ENCODE measurements at places on chromosomes 7 and 10.

GRCh38 chr10:91434041-91434440 lies 23.9 kb downstream of the HECTD2 start:
- no peak for DNase-seq

DNA sequence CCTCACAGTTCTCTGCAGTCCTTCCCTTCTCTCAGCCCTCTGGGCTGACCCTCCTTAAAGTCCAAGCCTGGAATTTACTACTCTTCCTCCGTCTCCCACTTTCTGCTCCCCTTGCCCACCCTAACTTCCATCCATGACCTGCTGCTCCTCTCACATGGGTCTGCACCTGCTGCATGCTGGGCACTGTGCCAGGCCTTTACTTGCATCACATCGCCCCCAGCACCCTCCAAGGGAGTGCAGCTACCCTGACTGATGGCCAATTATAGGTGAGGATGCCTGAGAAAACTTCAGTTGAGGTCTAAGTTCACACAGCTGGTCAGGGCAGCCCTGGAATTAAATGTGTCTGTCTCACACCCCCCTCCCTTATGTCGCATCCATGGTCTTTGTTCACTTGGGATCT lies 53.6 kb upstream of the ZPBP start:
- no peak for DNase-seq

GRCh38 chr7:87359366-87359765 lies 13.9 kb downstream of the CROT start:
- no peak for DNase-seq

DNA sequence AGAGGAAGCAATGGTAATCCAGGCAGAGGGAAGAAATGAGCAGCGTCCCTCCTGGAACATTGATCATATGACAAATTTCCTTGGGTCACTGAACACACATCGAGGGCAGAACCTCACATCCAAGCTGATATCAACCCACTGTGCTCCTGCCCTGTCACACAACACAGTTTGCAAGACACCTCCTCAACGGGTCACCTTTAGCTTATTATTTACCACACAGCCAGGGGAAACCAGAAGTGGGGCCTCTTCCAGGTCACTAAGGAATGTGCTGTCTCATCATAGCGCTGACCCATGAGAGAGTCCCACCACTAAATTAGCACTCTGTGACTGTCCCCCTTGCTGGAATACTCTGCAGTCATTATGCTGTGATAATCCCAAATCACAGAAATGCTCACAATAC lies 69.7 kb upstream of the PPP1R3C start:
- DNase-seq = no peak

- no peak for DNase-seq
These were observed 155.8 kb downstream of the MLLT10 start for GRCh38 chr10:21689881-21690280.

GRCh38 chr10:72229261-72230251 lies 13.5 kb upstream of the ASCC1 start:
- DNase-seq = no peak

DNA sequence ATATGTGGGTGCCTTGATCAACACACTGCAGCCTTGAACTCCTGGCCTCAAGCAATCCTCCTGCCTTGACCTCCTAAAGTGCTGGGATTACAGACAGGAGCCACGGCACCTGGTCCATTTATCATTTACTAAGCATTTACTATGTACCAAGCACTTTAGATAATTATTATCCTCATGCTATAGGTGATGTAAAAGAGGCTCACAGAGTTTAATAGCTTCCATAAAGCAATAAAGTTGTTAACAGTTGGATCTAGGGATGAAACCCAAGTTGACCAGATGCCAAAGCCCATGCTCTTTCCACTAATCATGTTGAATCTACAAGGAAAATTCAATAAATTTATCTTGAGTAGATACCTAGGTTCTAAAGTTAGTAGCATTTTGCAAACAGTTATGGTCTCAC lies 5.0 kb downstream of the NAPEPLD start:
- no peak for DNase-seq

- DNase-seq = no peak
These were observed 11.6 kb upstream of the PPIF start for GRCh38 chr10:79335470-79336235.

- DNase-seq = no peak
These were observed 3.6 kb downstream of the LHPP start for GRCh38 chr10:124465003-124465776.

DNA sequence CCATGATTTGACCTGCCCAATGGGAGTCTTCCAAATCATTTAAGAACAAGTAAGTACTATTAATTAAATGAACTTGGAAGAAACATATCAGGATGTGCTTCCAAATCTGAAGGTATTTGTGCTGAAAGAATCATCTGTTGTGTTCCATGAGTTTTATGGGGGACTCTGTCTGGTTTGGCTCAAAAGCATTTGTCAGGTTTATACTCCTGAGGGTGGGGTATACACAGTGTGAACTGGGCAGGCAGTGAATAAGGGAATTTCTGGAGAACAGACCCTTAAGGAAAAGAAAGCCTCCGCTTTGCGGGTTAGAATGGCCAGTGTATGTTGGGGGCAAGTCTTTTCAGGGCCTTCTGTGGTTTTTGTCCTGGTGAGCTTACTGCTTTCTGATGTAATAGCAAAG lies 29.9 kb downstream of the TCF7L2 start:
- no peak for DNase-seq

DNA sequence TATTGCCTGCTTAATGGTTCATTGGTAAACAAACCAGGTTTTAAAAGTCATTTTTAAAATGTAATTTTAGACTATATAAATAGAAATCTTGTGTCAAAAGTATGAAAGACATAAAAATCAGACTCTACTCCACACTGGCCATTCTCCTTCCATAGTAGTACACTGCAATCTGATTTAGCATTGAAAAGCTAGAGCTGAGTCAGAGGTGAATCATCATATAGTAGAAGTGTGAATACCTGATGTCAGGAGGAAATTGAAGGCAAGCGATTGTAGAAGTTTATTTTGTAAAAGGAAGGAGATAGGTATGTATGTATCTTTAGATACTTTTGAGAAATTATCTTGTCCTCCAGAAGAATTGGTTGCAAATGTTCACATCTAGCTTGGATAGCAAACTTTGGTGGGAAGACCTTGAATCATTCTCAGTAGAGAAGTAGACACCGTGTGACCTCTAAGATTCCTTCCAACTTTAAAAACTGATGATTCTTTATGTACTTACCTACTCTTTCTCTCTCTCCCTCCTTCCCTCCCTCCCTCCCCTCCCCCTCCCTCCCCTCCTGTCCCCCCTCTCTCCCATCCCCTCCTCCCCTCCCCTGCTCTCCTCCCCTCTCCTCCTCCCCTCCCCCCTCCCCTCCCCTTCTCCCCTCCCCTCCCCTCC lies 88.1 kb downstream of the BTAF1 start:
- DNase-seq = no peak

GRCh38 chr10:105952153-105952552 lies 1212.4 kb downstream of the SORCS1 start:
- no peak for DNase-seq

DNA sequence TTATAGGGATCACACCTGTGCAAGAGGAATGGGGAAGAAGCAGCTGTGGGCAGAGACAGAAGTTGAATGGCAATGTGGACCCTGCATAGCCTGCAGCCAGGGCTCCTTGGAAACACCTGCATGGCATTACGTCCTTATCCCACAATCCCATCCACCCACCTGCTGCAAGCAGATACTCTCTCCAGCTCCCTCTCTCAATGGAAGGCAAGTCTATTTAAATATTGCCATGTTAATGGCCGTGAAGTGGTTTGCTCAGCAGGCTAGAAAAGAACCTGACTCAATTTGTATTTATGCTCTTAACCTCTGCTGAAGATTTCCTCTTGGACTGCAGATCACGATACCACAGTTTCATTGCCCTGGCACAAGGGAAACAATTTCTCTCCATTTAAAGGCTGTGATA lies 417.0 kb downstream of the TYW1 start:
- no peak for DNase-seq

- no peak for DNase-seq
These were observed 149.0 kb upstream of the CDCA7L start for GRCh38 chr7:22094413-22095342.

- no peak for DNase-seq
These were observed 630 bp downstream of the ZNF680 start for GRCh38 chr7:64562256-64562625.

GRCh38 chr7:17369691-17370426 lies 71.4 kb downstream of the AHR start:
- no peak for DNase-seq

DNA sequence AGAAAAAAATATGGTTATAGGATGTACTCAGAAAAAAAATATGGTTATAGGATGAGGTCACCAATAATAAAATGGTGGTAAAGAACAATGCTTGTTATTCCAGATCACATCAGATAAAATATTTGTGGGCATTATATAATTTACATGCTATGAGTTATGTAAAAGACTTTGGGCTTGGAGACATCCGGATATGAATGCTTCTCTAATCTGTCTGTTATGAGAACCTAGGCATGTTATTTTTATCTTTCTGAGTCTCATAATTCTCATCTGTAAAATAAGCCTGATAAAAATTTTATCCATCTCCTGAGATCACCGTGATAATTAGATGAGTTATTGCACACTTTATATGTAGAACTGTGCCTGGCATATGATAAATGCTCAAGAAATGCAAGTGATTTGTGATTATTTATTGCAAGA lies 37.8 kb downstream of the DKK1 start:
- no peak for DNase-seq

DNA sequence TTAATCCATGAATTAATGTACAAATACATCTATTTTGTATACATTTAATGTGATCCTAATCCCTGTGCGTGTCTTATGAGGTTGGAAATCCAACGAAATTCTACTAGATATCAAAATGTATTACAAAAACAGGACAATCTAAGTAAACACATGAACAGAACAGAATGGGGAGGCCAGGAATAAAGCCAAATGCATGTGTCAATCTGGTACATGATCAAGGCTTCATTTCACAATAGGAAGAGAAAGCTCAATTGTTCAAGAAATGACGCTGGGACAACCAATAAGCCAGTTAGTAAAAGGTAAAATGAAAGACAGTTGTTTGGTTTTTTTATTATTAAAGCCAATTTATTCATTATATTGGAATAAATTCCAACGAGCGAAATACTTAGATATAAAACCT lies 83.0 kb downstream of the COL13A1 start:
- no peak for DNase-seq

DNA sequence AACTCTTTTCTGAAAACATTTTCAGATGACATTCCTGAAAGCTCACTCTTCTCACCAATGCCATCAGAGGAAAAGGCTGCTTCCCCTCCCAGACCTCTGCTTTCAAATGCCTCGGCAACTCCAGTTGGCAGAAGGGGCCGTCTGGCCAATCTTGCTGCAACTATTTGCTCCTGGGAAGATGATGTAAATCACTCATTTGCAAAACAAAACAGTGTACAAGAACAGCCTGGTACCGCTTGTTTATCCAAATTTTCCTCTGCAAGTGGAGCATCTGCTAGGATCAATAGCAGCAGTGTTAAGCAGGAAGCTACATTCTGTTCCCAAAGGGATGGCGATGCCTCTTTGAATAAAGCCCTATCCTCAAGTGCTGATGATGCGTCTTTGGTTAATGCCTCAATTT lies 16.5 kb downstream of the ANLN start:
- DNase-seq = no peak

GRCh38 chr10:48633381-48634197 lies 28.7 kb upstream of the ARHGAP22 start:
- DNase-seq = no peak

- no peak for DNase-seq
These were observed 36.5 kb downstream of the COBL start for GRCh38 chr7:51280156-51280555.

DNA sequence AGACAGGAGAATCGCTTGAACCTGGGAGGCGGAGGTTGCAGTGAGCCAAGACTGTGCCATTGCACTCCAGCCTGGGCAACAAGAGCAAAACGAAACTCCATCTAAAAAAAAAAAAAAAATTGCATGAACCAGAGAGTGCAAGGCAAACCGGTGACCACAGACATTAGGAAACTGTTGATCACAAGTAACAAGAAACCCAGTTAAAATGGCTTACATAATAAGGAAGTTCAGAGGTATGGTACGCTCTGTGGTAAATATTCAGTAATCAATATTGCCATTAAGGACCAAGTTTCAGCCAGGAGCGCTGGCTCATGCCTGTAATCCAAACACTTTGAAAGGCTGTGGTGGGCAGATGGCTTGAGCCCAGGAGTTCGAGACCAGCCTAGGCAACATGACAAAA lies 9.2 kb upstream of the NT5C2 start:
- DNase-seq = no peak

DNA sequence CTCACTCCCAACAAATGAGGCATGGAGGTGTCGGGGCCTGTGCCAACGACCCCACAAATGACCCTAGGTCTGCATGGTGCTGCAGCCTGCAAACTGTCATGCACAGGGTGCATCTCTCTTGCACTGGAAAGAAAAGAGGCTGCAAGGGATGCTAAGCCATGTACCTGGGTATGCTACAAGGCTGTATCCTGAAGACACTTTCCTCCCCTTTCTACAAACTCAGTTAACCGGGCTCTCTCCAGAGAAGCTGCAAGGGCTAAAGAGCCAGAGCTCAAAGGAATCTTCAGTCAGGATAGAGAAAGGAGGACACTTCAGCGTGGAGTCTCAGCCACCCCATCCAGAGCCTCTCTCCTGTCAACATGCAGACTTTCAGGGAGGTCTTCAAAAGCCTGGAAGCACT lies 449.0 kb downstream of the GRID1 start:
- DNase-seq = no peak

DNA sequence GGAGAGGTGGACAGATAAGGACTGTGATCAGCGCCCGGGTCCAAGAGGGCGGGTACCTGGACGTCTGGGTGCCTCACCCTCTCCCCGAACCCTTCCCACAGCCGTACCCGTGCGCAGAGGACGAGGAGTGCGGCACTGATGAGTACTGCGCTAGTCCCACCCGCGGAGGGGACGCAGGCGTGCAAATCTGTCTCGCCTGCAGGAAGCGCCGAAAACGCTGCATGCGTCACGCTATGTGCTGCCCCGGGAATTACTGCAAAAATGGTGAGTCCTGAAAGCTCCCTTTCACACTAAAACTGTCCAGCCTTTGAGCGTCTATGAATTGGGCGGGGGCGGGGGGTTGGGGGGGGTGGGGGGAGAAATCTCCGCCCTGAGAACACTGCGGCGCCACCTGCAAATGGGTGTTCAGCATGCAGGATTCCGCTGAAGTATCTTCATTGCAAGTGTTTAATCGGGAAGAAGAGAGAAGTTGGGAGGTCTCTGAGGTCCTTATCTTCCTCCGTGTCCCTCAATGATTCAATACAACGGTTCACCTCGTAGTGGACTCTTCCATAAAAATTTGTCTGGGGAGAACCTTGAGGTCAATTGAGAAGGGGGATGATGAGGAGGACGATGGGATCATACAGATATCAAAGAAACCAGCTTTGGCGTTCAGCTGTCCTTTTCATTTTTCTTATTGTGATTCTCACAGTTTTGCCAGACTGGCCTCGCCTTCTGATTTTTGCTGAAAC lies 906 bp downstream of the DKK1 start:
- no peak for DNase-seq
